ENCODE measurements at places on chromosomes 5 and 9. TPM values are rescaled to one million over a fixed set of nuclear protein-coding genes. Genes with fewer than 3 reads are reported as not detected.

SURF2 gene
- 25.9 TPM for total RNA-seq

PPIP5K2 gene
- 50.4 TPM for total RNA-seq

- no peak for DNase-seq
Measured at GRCh38 chr5:144141585-144141984, 28.9 kb downstream of the YIPF5 start.

KLF4 gene
- 2.1 TPM for total RNA-seq

- DNase-seq, result no peak
Measured at GRCh38 chr9:104740621-104741020, 6.9 kb upstream of the NIPSNAP3A start.

DNA sequence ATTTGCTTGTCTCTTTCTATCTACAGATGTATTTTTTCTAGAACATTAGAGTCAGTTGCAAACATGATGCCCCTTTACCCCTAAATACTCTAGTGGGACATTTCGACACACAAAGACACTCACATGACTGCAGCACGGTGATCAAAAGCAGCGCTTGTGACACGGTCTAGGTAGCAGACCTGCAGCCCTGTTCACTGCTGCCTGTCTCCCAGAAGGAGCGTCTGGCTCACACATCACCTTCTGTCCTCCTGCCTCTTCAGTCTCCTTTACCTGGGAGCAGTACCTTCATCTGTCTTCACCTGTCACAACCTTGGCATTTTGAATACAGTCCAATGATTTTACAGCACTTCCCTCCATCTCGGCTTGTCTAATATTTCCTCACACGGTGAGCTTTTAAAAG, 51.9 kb upstream of the SH3PXD2B start:
- peak; percentile 16 for DNase-seq

GRCh38 chr9:136433849-136434579, 5.6 kb downstream of the INPP5E start:
- DNase-seq, result no peak

SPATA6L gene
- 1.9 TPM for total RNA-seq

GRCh38 chr9:87592554-87593358, 95.1 kb downstream of the DAPK1 start:
- DNase-seq, result no peak

DNA sequence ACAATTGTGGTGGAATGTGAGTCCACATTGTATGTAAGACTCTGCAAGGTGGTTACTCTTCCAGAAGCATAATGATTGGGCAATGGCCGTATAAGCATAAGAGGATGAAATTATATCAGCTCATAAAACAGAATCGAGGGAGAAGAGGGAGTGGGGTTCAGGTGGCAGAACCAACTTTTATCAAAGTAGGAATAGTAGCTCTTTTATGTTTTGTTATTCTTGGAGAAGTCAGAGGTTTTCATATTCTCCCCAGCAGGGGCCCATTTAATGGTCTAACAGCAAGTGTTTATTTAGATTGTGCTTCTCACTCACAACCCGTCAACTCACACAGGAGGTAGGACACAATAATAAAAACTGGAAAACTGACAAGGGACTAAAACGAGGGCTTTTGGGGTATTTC, 291.3 kb upstream of the CD180 start:
- DNase-seq, result no peak

DNA sequence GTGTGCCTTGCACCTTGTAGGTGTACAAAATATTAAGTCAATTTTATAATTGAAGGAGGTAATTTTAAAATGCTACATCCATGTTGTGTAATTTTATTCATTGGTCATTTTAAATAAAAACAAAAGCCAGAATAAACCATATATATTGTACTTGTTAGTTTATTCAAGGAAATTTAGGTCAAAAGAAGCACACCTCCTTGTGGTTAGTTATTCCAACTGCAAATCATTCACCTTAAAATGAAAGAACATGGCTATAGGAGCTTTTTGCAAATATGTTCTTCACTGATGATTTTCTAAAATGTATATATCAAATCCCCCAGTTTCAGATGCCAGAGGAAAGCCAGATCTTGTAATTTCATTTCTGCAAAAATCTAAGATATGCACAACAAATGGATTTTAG, 5.4 kb upstream of the MOCS2 start:
- DNase-seq, result no peak

- DNase-seq, result no peak
Measured at GRCh38 chr5:84372066-84372695, 12.5 kb downstream of the EDIL3 start.

- no peak for DNase-seq
Measured at GRCh38 chr5:80492741-80493140, 4.8 kb downstream of the FAM151B start.

- DNase-seq, result peak; percentile 20
Measured at GRCh38 chr5:148924817-148925216, 98.4 kb downstream of the ADRB2 start.

GOLPH3 gene
- total RNA-seq, result 89.4 TPM

TAL2 gene
- 7.0 TPM for total RNA-seq

GRCh38 chr5:54315736-54316528, 5.6 kb upstream of the ARL15 start:
- DNase-seq, result no peak

FGF18 gene
- total RNA-seq, result 0.35 TPM
